ENCODE measurements at places on chromosomes 1 and 21.

- no peak for DNase-seq
Measured at GRCh38 chr21:45821315-45821962, 160.1 kb upstream of the COL6A1 start.

DNA sequence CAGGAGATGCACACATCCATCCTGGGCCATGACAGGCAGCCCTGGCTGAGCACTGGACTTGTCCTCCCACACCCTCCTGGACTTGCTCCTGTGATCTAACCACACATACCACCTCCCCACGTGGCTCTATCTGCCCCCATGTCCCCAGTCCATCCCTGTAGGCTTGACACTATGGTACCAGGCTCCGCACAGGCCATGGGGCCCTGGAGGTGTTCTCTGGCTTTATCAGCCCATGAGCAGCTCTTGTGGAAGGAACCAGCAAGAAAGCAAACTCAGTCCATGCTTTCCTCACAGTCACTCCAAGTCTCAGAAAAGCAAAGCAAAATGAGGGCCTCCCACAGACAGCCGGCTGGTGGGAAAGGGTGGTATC, 61.6 kb downstream of the CD46 start:
- DNase-seq = no peak

- DNase-seq = no peak
Measured at GRCh38 chr1:147349533-147349932, 107.0 kb downstream of the CHD1L start.

- no peak for DNase-seq
Measured at GRCh38 chr1:156356262-156356874, 12.6 kb upstream of the RHBG start.

GRCh38 chr1:32291145-32291707, 657 bp upstream of the HDAC1 start:
- no peak for DNase-seq

GRCh38 chr1:89660224-89661061, 27.5 kb downstream of the LRRC8C start:
- DNase-seq = peak; percentile 25

- no peak for DNase-seq
Measured at GRCh38 chr1:156376146-156376545, 7.1 kb downstream of the RHBG start.

GRCh38 chr1:183302452-183303322, 115.5 kb downstream of the NMNAT2 start:
- no peak for DNase-seq

GRCh38 chr1:7256526-7256925, 471.3 kb downstream of the CAMTA1 start:
- DNase-seq = no peak

DNA sequence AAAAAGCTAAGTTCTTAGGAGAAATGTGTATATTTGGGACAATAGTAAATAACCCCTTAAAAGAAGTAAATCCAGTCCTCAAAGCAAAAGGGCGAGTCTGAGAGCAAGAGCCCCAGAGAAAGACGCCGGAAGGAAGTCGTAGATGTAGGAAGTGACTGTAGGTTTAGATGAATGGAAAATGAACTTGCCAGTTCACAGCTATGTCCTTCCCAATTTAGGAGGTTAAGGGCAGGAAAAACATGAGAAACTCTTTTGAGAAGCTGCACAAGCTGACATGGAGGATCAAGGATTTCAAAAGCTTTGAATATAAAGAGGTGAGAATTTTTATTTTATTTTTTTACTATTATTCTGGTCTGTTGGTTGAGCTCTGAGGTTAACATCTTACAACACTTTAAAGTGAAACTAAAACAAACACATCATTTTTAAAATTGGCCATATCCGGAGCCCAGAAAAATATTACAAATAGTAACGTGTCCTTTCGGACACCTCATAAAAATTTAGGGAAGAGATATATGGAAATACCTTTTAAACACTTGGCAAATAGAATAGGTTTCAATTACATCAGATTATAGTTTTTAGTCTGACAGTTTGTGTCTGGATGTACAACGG, 1178.6 kb downstream of the MRPL39 start:
- no peak for DNase-seq

DNA sequence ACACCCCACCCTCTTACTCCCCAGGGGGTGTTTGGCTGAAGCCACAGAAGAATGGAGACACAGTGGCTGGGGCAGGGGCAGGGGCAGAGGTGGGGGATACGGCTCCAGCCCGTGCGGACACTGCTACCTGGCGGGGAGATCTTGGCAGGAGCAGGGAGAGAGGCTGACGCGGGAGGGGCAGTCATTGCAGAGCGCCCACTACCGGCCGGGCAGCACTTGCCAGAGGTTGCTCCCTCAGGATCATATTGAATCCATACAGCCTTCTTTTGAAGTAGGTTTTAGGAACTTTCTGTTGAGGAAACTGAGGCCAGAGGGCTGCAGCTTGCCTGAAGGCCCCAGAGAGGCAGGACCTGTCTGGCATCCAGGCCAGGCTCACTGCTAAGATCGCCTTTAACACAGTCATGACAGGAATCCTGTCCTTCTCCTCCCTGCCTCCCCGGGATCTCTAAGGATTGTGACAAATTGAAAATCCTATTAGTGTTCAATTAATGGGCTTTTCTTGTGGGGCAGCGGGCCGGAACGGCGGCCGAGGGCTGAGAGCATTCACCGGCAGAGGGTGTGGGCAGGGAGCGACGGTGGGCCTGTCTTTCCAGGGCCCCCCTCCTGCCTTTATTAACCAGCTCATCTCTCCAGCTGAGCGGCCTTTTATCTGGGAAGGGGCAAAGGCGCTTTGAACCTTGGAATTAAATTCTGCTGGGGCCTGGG, 65.5 kb upstream of the WNT4 start:
- DNase-seq = no peak

- DNase-seq = no peak
Measured at GRCh38 chr21:30882866-30883597, 1.7 kb upstream of the KRTAP11-1 start.

- DNase-seq = no peak
Measured at GRCh38 chr1:201779351-201779880, 49.5 kb upstream of the IPO9 start.

GRCh38 chr1:63618011-63618410, 24.8 kb downstream of the PGM1 start:
- DNase-seq = no peak

DNA sequence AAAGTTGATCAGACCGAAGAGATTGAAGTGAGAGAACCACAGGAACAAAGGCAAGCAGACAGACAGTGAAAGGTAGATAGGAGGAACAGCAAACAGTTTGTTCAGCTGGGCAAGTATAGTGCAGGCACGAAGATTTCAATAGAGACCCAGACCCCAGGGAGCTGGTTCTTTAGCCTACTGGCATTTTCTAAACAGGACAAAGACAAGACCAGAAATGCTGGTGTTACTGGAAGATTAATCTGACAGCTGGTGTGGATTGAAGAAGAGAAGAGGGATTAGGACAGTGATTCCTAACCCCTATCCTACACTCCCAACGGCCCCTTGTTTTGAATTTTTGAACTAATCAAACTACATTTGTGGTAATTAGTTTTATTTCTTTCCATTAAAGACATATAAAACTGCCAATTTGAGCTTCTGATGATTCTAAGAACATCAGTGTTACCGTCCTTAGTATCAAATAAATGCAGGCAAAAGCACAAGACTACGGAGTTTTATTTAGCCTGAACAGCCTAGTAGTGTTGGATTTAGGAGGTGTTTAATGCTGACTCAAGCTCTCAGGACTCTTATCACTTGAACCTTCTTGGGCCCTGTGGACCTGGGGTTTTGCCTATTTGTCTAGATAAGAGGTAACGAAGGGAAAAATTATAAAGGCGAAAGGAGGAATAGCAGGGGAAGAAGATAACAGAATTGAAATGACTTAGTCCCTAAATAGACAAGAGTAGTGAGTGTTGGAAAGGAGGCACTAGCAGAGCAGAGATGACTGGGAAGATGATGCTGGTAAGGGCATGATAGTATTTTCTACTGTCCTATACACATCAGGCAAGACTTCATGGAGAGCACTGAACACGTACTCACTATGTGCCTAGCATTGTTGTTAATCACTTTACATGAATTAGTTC, 2.0 kb downstream of the NPL start:
- no peak for DNase-seq

DNA sequence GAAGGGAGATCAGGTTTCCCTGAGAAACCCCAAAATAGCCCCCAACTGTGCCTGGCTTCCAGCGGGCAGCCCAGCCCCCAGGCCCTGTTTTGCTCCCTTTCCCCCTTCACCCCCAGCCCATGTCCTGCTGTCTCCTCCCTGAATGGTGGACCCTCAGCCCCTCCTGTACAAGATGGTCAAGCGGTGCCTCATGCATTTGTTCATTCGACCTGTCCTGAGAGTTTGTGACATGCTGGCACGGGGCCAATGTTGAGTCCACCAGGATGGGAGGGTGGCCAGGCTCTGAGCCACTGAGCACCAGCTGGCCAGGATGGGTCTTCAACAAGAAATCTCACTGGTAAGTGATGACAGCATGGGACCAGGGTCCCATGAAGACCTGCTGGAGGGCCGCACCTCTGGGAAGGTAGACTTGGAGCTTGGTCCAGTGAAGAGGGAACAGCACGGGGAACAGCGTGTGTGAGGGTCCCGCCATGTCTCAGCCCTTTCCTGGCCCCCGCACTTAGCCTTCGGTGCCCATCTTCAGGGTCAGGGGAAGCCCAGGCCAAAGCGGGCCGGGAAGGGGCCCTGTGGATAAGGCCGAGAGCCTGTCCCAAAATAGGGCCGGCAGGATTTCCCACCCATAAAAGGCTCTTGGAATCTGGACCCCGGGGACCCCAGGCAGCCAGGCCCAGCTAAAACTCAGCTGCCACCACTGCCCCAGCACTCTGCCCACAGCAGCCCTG, at the start of gene CALML6:
TSS of gene CALML6 (plus strand) at position 290 of the 722 bp plus-strand sequence. CDS start at position 311, 21 bp downstream.
- DNase-seq = no peak

DNA sequence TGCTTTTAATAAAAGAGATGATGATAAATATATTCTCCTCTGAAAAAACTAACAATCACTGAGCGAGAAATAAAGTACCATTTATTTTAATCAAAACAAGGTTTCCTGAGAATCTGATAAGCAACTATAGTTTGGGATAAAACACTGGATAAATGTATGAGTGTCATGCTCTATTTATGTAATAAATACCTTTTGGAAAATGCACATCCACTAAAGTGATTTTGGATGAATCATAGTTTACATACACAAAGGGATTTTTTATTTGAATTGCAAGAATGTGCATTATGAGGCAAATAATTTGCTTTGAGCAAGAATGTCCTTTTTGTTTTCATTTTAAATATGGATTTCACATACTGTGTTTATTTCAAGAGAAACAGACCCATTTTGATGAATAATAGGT, 1483.5 kb downstream of the MRPL39 start:
- no peak for DNase-seq

GRCh38 chr1:41446851-41447610, 37.5 kb downstream of the EDN2 start:
- no peak for DNase-seq

GRCh38 chr1:117565745-117566455, 39.9 kb upstream of the TENT5C start:
- no peak for DNase-seq

DNA sequence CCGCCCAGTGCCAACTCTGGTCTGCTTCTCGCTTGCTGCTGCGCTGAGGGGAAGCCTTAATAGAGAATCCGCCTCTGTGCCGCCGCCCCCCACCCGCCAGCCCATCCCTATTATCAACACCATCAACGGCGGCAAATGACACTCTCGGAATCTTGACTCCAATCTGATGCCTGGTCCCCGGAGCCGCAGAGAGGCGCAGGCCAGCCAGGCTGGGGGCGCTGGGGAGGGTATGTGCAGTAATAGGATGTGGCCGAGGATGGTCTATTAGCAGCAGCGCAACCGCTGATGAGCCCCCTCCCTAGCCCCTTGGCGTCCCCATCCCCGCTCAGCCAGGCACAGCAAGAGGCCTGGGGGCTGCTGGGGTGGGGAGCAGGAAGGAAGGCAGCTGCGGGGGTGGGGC, 15.1 kb upstream of the DMBX1 start:
- no peak for DNase-seq

- DNase-seq = no peak
Measured at GRCh38 chr1:90143591-90143990, 148.7 kb downstream of the ZNF326 start.

GRCh38 chr1:228687587-228687986, 47.7 kb upstream of the RHOU start:
- no peak for DNase-seq

DNA sequence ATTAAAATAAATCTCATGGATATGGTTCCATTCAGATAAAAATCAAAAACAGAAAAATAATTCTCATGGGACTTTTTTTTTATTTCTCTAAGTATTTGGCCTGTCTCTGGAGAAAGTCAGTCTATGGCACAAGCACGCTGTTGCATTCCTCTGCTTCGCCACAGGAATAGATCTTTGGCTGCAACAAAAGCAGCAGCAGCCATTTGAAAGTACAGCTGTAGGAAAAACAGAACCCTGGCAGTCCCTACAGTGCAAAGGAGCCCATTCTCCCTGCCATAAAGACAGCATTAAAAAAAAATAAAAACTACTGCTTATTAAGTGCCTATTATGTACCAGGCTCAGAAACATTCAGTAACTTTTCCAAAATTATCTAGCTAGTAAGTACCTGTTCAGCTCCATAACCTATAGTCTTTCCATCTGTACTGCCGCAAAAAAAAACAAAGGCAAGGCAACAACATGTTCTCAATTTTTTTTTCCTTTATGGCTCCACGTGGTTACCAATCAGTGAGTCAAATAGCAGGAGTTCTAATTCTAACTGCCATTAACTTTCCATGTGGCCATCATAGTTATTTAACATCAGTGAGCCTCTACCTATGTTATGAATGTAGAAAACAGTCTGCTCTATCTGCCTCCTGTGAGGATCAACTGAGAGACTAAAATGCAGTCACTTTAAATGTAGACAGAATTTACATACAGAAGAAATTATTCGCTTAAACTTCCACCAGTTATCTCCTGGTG, 22.7 kb downstream of the SLC35D1 start:
- no peak for DNase-seq

GRCh38 chr21:38984568-38984967, 178.8 kb downstream of the ETS2 start:
- DNase-seq = no peak

GRCh38 chr1:247175458-247175857, 3.6 kb upstream of the ZNF124 start:
- DNase-seq = no peak

- no peak for DNase-seq
Measured at GRCh38 chr1:68321084-68321685, 88.9 kb upstream of the WLS start.

DNA sequence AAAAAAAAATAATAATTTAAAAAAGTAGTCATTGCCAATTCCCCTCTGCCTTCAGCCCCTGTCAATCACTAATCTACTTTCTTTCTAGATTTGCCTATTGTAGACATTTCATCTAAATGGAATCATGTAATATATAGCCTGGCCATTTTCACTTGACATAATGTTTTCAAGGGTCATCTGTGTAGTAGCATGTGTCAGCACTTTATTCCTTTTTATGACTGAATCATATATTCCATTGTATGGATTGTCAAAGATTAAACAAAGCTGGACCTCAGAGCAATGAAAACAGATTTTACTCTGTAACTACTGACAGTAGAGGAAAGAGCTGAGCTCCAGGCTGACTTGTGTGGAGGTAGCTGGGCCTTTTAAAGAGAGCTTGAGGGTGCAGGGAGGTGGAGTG, 15.9 kb downstream of the VPS13D start:
- no peak for DNase-seq

GRCh38 chr1:155277902-155278688, 832 bp downstream of the HCN3 start:
- DNase-seq = peak; percentile 65

GRCh38 chr1:52157582-52157981, 15.7 kb downstream of the ZFYVE9 start:
- DNase-seq = no peak

Data from central memory CD4-positive, alpha-beta T cell (primary cell).